Fibroblast of skin of scalp (primary cell): ENCODE measurements at places on chromosomes 3 and 15.

DNA sequence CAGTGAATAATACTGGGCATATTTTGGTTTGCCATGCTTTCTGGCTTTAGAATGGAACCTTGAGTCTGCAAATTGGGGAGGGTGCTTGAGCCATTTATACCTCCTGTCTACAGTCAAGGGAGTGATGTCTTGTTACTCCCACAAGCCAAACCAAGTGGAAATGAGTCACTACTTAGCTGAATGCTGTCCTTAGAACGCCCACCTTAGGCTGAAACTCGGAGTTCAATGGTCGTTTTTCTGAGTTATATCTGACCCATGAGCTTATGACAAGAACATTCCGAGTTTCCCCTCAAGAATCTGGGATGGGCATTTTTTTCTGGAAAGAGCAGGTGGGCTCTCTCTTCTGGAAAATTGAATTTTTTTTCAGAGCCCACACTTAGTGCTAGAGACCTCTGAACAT lies 17.4 kb upstream of the CLDN18 start:
- DNase-seq = no peak

- DNase-seq = peak; percentile 83
Measured at GRCh38 chr3:94440767-94441493, 378.1 kb downstream of the NSUN3 start.

GRCh38 chr3:107240183-107241091 lies 136.8 kb upstream of the CCDC54 start:
- DNase-seq = peak; percentile 80

- no peak for DNase-seq
Measured at GRCh38 chr15:64746356-64746755, 29.0 kb downstream of the RBPMS2 start.

GRCh38 chr3:28574036-28574435 lies 225.4 kb upstream of the AZI2 start:
- DNase-seq = no peak

DNA sequence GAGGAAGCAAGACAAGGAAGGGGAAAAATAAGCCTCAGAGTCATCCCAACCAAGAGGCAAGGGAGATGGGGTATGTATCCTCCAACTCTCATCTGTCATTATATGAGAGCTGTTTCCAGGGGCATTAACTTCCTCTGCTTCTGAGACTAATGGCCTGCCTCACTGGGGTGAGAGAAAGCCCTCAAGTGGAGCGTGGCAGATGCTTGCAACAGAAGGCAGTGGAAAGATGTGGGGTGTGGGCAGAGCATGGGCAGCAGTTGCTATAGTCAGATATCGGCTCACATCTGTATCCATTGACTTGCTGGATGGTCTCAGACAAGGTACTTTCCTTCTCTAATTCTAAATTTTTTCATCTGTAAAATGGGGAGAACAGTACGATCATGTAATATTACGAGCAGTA lies 81.7 kb upstream of the PLCL2 start:
- no peak for DNase-seq

GRCh38 chr15:59406446-59406845 lies 31.5 kb upstream of the FAM81A start:
- DNase-seq = no peak

DNA sequence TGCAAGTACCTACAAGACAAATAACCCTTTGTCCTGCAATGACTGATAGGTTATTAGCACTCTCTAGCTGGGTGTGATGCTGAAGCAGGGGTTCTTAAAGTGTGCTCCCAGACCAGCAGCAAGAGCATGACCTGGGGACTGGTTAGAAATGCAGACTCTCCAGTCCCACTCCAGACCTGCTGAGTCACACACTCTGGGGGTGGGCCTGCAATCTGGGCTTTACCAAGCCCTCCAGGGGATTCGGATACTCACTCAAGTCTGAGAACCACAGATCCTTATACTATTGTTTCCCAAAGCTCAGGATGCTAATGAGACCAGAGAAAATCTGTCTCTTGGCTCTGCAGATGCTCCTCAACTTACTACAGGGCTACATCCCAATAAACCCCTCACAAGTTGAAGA lies 142.1 kb upstream of the RAD18 start:
- peak; percentile 55 for DNase-seq

GRCh38 chr15:35182841-35183479 lies 97.9 kb upstream of the NANOGP8 start:
- DNase-seq = no peak
